ENCODE measurements at places on chromosomes 13 and 19.

GRCh38 chr13:19961489-19961888, 3.0 kb downstream of the ZMYM2 start:
- no peak for DNase-seq

GRCh38 chr19:34104096-34104495, 68.2 kb upstream of the LSM14A start:
- DNase-seq: no peak

DNA sequence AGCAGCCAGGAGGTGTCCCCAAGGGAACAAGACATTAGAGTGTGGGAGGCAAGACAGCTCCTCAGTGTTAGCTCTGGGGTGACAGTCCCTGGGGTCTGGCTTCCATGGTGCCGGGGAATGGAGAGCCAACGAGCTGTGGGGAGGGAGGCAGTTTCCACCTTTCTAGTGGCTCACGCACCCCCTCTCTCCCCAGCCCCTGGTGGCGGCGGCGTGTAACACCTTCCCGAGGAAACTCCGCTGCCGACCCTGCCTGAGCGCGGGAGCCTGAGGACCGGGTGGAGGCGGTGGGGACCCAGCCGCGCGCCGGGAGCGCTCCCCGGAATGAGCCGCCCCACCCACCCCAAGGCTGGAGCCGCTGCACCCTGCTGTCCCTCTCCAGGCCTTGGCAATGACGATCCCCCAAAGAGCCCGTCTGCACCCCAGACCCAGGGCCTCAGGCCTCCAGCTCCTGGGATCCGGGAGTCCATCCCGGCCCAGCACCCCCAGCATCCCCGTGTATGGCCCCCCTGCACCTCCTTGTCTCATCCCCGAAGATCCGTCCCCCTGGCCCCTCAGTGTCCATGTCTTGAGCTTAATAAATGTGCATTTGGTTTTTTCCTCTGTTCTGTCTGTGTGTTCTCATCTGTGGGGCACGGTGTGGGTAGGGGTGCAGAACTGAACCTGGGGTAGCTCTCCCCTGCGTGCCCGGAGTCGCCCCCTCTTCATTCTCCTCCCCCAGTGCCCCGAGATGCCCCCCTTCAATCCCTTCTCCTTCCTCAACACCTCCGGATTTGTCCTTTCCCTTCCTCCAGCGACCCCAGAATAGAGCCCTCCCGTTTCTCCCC, 622 bp upstream of the FXYD5 start:
- DNase-seq: peak; percentile 35

GRCh38 chr13:46288570-46289259, 77.0 kb downstream of the LRRC63 start:
- DNase-seq: peak; percentile 58

DNA sequence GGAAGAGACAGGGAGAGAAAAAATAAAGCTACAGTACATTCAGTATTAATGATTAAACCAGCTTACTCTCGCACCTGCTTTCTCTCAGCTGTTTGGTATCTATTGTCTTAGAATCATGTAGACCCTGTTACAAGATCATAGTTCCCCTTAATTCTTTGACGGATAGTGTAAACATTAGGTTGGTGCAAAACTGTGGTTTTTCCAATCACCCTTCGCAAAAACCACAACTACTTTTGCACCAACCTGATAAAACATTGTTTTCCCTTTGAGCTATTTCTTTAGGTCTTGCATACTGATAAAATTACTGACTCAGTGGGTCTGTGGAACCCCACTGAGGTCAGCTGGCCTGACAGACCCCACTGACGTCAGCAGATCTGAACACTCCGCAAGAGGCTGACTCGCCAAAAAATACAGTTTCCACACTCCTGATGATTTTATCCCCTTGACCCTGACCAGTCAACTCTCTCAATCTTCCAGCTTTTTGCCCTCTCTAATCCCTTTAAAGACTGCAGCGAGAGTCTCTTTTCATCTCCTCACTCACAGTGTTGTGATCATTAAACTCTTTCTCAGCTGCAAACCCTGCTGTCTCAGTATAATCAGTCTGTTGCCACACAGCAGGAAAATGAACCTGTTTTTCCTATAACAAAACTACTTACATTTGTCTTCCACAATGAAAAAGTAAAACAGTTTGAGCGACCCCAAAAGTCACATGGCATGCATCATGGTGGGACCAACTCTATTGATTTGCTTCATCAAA, 123.9 kb downstream of the SLITRK6 start:
- no peak for DNase-seq

DNA sequence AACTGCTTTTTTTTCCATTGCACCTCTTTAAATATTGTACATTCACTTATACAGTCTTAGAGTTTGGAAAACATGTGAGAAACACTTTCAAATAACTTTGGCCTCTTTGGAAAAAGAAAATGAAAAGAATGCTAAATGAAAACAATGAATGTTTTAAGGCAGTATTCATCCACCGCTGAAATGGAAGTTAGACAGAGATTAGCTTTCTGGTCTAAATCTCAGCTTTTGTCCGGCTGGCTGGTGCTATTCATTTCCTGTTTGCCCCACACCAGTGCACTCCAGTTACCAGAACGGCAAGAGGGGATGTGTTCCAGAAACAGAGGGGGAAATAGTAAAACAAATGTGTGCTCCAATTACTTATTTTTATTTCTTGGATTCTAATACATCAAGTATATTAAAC, 1201.3 kb downstream of the EFNB2 start:
- DNase-seq: peak; percentile 78

- no peak for DNase-seq
These were observed 65.5 kb downstream of the TBC1D4 start for GRCh38 chr13:75416327-75417011.

DNA sequence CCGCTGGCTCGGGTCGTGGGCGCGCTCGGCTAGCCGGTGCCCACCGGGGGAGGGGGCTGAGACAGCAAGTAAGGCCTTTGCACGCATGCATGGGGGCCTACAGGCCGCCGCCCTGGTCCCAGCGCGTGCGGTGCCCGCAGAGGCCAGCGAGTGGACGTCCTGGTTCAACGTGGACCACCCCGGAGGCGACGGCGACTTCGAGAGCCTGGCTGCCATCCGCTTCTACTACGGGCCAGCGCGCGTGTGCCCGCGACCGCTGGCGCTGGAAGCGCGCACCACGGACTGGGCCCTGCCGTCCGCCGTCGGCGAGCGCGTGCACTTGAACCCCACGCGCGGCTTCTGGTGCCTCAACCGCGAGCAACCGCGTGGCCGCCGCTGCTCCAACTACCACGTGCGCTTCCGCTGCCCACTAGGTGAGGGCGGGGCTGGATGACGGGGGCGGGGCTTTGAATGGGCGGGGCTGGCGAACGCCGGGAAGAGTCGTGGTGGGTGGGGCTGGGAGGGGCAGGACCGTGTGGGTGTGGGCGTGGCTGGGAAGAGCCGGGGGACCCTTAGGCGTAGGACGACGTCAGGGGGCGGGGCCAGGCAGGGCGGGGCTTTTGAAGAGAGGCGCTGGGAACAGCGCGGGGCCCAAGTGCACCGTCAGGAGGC, 2.1 kb downstream of the CILP2 start:
- peak; percentile 69 for DNase-seq

GRCh38 chr19:8641908-8642547, 11.6 kb downstream of the NFILZ start:
- peak; percentile 53 for DNase-seq

DNA sequence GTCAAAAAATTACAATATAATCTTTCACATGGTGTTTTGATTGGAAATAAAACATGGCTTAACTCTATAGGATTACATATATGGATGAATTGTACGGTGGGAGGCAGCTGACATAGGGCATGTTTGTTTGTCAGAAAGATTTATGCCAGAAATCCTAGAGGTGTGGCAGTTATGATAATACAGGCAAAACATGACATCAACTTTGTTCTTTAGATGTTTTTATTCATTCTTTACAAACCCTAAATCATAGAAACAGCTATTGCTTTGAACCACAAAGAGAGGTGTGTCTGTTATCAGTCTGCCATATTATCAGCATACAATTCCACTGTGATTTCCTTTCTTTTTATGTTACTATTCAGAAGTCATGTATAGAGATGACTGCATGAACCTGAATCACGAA, 8.2 kb upstream of the CLDN10 start:
- no peak for DNase-seq

GRCh38 chr13:30831515-30831914, 74.6 kb upstream of the MEDAG start:
- no peak for DNase-seq

GRCh38 chr13:27132538-27132937, 39.1 kb downstream of the USP12 start:
- DNase-seq: no peak

DNA sequence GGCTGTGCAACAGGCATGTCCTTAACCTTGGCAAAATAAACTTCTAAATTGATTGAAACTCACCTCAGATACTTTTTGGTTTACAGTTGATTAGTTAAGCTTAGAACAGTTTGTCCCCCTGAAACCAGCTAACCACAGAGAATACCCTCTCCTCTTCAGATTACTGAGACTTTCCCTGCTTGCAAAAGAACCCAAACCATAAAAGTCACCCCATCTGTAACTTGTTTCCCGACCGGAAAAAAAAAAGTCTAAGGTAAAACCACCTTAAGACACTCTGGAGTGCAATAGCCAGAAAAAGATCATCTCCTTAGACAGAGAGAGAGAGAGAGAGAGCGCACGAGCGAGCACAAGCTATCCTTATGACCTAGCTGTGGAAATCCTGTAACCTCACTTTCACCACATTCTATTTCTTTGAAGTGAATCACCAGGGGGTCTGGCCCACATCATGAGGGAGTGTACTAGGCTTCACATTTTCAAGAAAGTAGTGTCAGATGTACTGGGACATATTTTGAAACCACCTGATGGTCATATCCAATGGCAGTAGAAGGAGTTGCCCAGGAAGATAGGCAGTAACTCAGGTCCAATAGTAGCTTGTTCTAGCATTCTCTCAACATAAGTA, 11.1 kb upstream of the GTF2F2 start:
- DNase-seq: peak; percentile 42

DNA sequence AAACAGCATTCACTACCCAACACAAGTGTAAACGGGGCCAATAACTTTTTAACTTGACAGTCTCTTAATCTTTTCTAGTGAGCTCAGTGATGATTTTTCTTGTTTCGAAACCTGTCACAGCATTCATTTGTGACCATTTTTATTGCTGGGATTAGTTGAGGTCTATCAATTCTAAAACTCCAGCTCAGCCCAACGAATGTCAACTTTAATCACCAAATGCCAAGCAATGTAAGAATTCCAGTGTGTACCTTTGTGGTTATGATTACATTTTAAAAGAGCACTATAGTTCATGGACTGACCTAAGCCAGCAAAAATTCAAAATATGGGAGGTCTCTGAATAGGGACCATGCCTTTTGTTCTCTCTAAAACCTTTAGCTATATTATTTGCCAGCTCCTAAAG, 694.3 kb upstream of the SGCG start:
- peak; percentile 13 for DNase-seq

DNA sequence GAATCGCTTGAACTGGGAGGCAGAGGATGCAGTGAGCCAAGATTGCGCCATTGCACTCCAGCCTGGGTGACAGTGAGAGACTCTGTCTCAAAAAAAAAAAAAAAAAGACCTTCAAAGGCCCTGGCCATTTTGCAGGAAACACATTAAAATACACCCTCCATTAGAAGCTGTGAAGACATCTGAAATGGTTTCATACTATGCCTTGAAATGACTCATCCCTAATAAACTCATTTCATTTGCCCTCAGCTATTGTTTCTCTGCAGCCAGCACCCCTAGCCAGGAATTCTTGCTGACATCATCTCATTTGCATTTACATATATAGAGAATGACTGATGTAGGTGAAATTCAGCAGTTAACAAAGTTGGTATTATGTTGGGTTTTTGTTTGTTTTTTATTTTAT, 8.7 kb downstream of the EML2 start:
- DNase-seq: peak; percentile 94

Data from fibroblast of skin of abdomen (primary cell).